GM23338 (cell line): ENCODE measurements at places on chromosomes 7 and 10. TPM values are rescaled to one million over a fixed set of nuclear protein-coding genes. Genes with fewer than 3 reads are reported as not detected.

Gene HOGA1
- not detected in 2 replicates for total RNA-seq

DNA sequence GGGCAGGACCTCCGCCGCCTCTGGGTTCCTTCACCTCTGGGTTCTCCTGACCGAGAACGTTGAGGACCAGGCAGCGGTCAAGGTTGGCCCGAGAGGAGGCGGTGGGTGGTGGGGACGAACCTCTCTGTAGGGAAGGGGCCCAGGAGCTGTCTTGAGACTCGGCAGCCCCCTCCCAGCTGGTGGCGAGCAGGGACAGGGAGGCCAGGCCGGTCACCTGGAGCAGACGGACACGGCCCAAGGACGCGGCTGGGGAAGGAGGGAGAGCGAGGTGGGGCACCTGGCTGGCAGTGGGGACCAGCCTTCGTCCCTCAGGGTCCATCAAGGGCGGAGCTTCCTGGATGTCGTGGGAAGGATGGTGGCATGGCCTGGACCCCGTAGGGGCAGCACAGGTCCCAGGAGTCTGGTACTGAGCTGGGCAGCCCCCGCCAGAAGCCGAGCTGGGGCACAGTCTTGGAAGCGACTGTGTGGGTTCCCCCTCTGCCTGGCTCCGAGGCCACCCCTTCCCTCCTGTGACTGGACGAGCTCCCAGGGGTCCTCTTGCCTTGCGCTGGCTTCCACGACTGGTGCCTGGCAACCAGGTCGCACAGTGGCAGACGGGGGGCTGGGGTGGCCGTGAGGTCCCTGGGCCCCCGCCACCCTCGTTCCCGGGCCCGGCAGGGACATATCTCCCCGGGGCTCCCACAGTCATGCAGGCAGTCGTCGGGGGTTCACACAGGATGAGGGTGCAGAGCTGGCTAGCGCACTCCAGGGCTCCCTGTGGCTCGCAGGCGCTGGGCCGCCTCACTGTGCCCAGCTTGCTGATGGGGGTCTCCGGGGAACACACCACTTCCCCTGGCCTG lies 89.9 kb downstream of the DNAJB6 start:
- no peak for DNase-seq

GRCh38 chr10:90969121-90969534 lies 48.2 kb upstream of the ANKRD1 start:
- no peak for DNase-seq

DNA sequence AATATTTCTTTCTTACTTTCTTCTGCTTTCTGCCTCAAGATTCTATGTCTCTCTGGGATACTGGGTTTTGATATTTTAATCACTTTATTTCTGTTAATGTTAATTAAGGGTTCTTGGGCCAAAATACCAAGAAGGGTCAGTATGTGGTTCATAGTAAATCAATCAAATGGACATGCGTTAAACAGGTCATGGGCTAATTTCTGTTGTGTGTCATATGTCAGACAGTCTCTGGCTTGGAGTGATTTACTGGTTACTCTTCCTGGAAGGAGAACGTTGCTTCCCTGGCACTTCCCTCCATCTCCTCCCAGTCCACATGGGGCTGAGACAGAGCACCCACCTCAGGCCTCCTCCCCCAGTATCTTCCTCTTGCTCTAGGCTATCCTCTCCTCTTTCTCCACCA lies 489.1 kb downstream of the SUGCT start:
- no peak for DNase-seq

DNA sequence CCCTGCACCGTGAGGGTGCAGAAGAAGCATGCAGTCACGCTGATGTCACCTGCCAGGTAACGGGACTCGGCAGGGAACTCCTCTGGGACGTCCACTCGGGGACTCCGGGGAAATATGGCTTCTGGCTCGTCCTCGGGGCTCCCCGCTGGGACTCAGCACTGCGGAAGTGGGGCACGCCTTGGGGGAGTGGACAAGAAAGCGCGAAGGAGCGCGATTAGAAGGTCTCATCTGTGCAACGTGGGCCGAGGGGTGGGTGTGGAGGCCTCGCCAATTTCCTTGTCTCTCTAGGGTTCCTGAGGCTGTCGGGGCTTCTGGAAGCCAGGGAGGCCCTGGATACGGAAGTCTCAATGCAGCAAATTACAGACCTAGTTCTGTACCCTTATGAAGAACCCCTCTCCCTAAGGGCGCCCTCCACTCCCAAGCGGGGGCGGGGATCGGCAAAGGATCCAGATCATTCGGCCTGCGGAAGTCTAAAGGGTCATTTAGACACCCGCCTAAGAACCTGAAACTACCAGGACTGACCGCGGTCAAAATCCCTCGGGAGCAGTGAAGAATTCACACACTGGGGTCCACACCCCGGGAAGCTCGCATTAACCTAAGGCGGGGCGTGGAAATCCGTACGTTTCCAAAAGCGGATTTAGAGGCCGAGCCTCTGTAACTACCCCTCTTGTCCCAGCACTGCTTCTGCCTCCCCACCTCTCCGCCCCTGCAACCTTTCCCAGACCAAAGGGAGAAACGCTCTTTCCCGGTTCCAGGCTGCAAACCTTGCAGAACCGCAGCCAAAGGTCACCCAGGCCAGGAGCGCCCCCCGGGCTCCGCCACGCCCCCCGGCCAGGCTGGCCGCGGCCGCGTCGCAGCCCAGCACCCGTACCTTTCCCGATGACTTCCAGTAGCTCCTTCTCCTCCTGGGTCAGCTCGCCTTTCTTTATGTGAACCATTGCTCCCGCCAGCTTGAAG lies 640 bp downstream of the ANKMY2 start:
- peak; percentile 65 for DNase-seq
